HCEC 1CT (cell line): ENCODE measurements at places on chromosomes 2 and 18.
A peak's percentile ranks its signal among the peaks of the same experiment; 100 is the strongest.

GRCh38 chr2:207807516-207807915, 37.8 kb upstream of the FZD5 start:
- no peak for DNase-seq

- no peak for DNase-seq
Measured at GRCh38 chr18:68791801-68792200, 6.1 kb upstream of the CCDC102B start.

GRCh38 chr2:71291398-71291797, 40.2 kb upstream of the ZNF638 start:
- no peak for DNase-seq

DNA sequence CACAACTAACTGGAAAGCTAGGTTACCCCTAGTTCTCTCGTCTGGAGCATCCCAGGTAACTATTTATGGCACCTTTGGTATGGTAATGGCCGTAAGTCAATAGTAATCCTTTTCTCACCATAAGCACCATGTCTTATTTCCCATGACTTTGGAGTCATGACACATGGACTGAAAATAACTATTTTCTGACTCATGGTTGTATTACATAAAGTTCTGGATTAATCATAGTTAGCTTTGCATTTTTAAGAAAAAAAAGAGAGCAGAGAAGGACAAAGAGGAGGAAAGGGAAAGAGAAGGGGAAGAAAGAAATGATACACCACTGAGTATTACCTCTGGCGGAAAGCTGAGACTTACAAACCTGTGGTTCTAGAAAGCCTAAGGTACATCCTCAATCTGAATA, 99.3 kb downstream of the BIN1 start:
- DNase-seq = peak; percentile 84

DNA sequence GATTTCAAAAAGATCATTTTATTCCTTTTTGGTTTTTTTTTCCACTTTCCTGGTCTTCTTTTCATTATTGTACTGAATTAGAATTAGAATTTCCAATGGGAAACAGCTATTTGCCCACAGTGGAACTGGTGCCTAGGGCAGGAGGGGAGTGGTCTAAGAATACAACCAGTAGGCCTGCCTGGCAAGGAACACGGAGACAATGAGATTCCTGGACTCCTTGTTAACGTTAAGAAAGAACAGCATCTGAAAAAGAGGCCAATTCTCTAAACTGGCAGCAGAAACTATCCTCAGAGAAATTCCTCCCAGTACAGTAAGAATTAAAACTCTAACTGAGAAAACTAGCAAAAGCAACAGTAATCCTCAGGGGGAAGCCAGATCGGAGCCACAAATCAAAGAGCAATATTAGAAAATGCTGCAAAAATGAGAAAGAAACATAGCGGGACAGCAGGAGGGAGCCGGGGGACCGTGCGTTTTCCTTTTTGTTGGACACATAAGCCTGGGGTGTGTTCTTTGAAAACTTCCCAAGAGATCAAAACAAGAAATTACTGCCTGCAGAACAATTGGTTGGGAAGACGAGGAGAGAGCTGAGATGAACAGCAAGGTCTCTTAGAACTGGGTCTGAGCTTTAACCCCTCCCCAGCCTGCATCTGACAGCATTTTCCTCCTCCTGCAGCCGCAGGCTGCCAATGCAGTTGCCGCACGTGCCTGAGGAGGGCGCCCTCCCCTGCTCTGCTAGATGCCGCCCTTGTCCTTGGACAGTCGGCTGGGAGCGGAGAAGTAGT, 776.0 kb downstream of the TSN start:
- no peak for DNase-seq

GRCh38 chr2:231781798-231782726, 980 bp upstream of the PDE6D start:
- peak; percentile 51 for DNase-seq

DNA sequence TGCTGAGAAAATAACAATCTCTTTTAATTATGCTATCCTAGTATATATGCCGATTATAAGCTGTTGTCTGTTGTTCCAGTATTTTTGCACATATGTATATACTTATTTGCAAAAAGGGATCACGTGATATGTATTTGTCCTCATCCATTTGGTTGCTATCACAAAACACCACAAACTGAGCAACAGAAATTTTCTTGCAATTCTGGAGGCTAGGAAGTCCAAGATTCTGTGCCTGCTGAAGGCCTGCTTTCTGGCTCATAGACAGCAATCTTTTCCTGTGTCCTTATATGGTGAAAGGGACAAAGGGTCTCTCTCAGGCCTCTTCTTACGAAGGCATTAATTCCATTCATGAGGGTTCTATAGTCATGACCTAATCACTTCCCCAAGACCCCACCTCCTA, 186.5 kb downstream of the LPIN1 start:
- DNase-seq = no peak

DNA sequence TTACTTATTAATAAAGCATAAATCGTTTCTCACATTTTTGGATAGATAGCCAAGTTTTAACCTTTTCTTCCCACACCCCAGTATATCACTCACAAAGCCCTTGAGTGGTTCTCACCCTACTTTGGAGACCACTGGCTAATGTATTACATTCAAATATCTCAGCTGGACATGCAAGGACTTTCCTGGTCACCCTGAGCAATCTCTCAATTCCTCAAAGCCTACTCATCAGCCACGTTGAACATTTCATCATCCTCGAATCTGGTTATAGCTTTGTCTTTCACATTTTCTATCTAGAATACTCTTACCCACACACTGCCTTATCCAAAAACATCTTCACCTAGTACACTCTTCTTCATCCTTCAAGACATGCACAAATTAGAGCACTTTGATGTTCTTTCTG, 71.1 kb upstream of the MAPRE2 start:
- DNase-seq = peak; percentile 82
